ENCODE measurements at places on chromosomes 13 and 19. TPM values are rescaled to one million over a fixed set of nuclear protein-coding genes. Genes with fewer than 3 reads are reported as not detected.

CEACAM4 gene
- not detected for total RNA-seq

ZNF93 gene
- total RNA-seq = 8.1 TPM

FOXA3 gene
- total RNA-seq = not detected

EXOC3L2 gene
- total RNA-seq = 0.14 TPM

WDR88 gene
- not detected for total RNA-seq

KLK3 gene
- total RNA-seq = not detected

DNA sequence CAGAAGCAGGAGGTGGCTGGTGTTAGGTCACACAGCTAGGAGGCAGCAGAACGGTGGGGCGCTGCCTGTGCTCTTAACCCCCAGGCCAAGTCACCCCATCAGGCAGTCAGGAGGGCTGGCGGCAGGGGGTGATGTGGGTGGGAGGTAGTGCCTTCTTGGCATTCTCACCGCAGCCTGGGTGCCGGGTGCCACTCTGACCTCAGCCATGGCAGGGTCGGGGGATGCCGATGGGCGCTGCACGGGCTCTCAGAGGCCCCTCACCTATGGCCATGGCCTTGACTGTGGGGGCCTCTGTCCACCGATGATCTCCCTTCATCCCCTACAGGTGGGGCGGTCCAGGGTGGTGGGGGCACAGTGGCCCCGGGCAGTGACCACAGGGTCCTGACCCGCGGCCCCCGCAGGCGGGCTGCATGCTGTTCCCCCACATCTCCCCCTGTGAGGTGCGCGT, 5.6 kb downstream of the PTOV1 start:
- H3K4me1 ChIP-seq = peaks cover 51% of the 10 kb centered on the region
- peaks cover 28% of the 10 kb centered on the region for H3K36me3 ChIP-seq
- H3K27ac ChIP-seq = no peak overlapping the region
- H3K27me3 ChIP-seq = no peaks in the 10 kb centered on the region
- no peak overlapping the region for H3K4me3 ChIP-seq
- no peak for DNase-seq

- peaks cover 15% of the 10 kb centered on the region for H3K4me1 ChIP-seq
- H3K27ac ChIP-seq = no peak overlapping the region
- no peak for DNase-seq
- H3K36me3 ChIP-seq = no peaks in the 10 kb centered on the region
These were observed 4.8 kb upstream of the CEBPA start for GRCh38 chr19:33306853-33307792.

DNA sequence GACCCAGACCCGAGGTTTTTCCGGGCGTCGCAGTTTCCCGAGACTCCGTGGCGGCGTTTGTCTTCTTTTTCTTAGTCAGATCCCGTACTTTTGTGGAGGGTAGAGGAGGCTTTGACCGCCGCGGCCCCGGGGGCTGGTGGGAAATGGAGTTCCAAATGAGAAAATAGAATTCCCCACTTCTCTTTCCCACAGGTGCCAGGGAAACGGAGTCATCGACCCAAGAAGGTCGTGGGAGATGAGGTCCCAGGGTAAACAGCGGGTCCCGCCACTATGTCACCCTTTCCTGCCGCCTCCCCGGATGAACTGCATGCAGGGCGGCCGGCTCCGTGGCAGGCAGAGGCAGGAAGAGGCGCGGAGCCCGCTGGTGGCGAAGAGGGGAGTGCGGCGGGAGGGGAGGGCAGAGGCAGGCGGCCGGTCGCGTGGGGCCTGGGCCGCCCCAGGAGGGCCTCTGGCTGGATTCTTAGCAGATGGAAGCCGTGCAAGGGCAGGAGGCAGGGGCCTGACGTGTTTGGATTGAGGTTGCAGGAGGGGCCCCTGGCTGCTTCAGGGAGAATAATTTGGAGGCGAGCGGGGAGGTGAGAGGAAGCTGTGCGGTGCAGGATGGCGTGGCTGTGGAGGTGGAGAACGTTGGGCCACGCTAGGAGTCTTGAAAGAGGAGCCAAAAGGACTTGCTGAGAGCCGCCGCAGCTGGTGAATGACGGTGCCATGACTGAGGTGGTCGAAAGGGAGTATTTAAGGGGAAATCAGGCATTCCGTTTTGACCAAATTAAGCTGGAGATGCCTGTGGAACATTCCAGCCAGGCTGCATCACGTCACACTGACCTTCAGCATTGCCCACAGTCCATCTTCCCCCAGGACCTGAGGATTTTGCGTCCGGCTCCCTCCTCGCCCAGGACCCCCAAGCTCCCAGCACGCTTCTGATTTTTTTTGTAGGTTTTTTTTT, 11.7 kb downstream of the CYTH2 start:
- peaks cover 6% of the 10 kb centered on the region for H3K36me3 ChIP-seq
- DNase-seq = no peak
- peak overlapping the region; percentile 58 for H3K4me3 ChIP-seq
- H3K27ac ChIP-seq = peak overlapping the region; percentile 86
- peaks cover 14% of the 10 kb centered on the region for H3K4me1 ChIP-seq

- no peaks in the 10 kb centered on the region for H3K4me1 ChIP-seq
- no peaks in the 10 kb centered on the region for H3K36me3 ChIP-seq
- no peak for DNase-seq
- no peak overlapping the region for H3K27ac ChIP-seq
- no peaks in the 10 kb centered on the region for H3K27me3 ChIP-seq
These were observed 18.6 kb downstream of the SCEL start for GRCh38 chr13:77554069-77554468.

DNA sequence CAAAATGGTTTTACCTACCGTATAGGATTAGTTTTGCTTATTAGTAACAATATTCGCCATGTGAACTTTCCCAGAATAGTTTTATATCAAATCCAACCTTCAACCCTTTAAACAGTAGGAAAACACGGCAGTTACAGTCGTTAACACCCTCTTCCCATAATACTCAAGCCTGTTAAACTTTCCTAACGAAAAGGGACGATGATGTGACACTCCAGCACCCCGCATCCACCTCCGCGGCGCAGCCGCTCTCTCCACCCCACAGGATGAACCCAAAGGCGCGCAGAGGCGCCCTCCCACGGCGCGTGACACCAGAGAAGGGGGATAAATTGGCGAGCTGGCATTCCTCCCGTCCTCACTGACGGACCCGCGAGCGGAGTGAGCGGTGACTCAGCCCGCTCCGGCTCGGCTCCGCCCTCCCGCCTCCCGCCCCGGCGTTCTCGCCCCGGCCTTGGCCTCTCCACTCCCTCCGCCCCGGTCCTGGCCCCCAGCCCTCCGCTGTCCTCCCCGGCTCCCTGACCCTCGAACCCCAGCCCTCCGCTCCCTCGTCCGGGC, 665 bp downstream of the TUBGCP3 start:
- H3K4me3 ChIP-seq = peak overlapping the region; percentile 90
- DNase-seq = peak; percentile 95
- H3K36me3 ChIP-seq = no peaks in the 10 kb centered on the region
- H3K27ac ChIP-seq = peak overlapping the region; percentile 96
- no peaks in the 10 kb centered on the region for H3K27me3 ChIP-seq
- peaks cover 16% of the 10 kb centered on the region for H3K4me1 ChIP-seq

DNA sequence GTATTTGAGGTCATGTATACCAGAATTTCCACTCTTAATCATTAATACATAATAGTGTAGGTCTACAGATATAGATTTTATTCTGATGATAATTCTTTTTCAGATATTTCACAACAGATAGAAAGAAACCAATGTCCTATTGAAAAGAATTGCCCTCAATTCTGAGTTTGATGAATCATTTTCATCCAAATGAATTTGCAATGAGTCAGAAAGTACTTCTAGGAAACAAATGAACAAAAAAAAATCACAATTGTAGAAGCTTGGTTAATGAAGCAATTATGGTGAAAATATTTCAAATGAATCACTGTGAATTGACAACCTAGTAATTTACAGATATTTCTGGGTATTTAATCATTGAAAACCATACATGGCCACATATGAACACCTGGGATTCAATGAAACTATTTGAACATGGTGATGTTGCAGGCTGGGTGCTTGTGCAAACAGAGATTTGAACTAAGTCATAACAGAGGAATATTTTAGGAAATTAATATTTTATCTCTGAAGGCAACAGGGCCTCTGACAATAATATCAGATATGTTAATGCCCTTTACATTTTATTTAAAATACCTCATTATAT, 360.9 kb downstream of the SLITRK5 start:
- H3K27me3 ChIP-seq = no peaks in the 10 kb centered on the region
- H3K27ac ChIP-seq = no peak overlapping the region

DNA sequence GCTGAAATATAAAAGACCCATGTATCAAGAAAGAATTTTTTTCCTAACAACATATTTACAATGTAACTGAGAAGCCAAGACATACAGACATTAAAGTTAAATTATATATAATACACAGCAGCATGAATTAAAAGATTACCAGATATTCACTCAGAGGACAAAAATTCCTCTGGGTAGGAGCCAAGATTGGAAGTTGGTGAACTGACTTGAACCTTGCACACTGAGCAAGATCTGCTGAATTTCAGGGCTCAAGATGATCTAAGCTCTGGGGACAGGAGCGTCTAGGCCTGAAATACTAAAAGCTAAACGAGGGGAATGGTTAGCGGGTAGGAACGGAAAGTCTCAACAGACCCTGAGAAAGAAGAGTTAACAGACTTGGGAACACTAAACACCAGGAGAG, 8.5 kb downstream of the FOXO1 start:
- H3K36me3 ChIP-seq = no peaks in the 10 kb centered on the region
- DNase-seq = no peak
- no peak overlapping the region for H3K27ac ChIP-seq
- no peaks in the 10 kb centered on the region for H3K27me3 ChIP-seq
- H3K4me3 ChIP-seq = no peak overlapping the region
- H3K4me1 ChIP-seq = peaks cover 78% of the 10 kb centered on the region

GRCh38 chr19:23437901-23438300, 42.6 kb upstream of the ZNF91 start:
- no peaks in the 10 kb centered on the region for H3K4me1 ChIP-seq
- DNase-seq = no peak
- no peak overlapping the region for H3K27ac ChIP-seq
- no peaks in the 10 kb centered on the region for H3K36me3 ChIP-seq
- no peaks in the 10 kb centered on the region for H3K27me3 ChIP-seq

GRCh38 chr19:46373491-46374359, 26.8 kb downstream of the PPP5C start:
- H3K27ac ChIP-seq = peak overlapping the region; percentile 53
- H3K27me3 ChIP-seq = no peaks in the 10 kb centered on the region
- no peak overlapping the region for H3K4me3 ChIP-seq
- H3K36me3 ChIP-seq = no peaks in the 10 kb centered on the region
- H3K4me1 ChIP-seq = peaks cover 34% of the 10 kb centered on the region

DNA sequence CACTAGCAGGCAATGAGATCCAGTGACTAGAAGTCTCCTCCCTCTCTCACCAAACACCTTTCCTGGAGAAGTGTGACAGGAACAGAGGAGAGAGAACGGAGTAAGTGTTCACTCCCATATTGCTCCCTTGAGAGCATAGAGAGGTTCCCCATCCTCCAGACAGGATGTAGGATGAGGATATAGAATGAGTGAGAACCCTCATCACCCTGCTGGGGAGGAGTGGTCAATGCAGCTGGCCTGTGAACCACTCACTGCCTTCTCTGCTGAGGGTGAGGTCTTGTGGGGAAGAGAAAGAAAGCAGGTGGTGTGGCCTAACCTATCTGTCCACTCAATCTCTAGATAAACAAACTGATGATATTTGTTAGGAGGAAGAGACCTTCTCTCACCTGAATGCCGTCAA, 386.6 kb downstream of the PCDH20 start:
- no peaks in the 10 kb centered on the region for H3K4me1 ChIP-seq
- no peaks in the 10 kb centered on the region for H3K27me3 ChIP-seq
- H3K4me3 ChIP-seq = no peak overlapping the region
- DNase-seq = no peak
